Tongue (tissue), 3 donors: ENCODE measurements at places on chromosomes 6 and 20. TPM values are rescaled to one million over a fixed set of nuclear protein-coding genes. Genes with fewer than 3 reads are reported as not detected.

DNA sequence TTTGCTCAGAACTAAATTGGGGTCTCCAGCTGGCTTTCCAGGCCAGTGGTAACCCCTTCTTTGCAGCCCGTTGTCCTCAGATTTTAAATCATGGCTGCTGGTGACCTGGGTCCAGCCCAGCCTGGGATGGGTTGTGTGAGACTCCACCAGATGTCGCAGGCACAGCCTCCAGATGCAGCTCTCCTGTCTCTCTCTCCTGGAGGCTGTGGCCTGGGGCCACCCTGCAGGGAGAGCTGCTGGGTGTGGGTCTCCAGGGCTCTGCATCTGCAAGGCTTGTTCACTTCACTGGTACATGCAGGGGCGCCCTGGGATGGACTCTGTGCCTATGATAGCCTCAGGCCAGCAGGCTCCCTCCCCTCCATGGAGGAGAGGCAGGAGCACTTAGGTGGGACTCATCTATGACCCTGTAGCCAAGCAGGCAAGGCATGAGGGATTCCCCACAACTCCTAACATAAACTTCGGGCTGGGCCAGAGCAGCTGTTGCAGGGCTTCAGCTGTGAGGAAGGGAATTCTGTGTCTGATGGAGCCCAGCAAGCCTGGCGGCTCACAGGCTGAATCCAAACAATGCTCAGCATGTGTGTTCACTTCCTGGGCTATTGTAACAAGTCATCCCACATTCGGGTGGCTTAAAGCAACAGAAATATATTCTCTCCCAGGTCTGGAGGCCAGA is 94.7 kb upstream of the NXT1 start:
- peak; percentile 89 for DNase-seq

GRCh38 chr6:157531986-157532365 is 151.0 kb downstream of the ZDHHC14 start:
- no peak for DNase-seq

GRCh38 chr6:70707893-70708292 is 40.2 kb downstream of the SMAP1 start:
- DNase-seq: no peak

- no peak for DNase-seq
These were observed 80.8 kb upstream of the PTPN1 start for GRCh38 chr20:50429412-50429811.

DNA sequence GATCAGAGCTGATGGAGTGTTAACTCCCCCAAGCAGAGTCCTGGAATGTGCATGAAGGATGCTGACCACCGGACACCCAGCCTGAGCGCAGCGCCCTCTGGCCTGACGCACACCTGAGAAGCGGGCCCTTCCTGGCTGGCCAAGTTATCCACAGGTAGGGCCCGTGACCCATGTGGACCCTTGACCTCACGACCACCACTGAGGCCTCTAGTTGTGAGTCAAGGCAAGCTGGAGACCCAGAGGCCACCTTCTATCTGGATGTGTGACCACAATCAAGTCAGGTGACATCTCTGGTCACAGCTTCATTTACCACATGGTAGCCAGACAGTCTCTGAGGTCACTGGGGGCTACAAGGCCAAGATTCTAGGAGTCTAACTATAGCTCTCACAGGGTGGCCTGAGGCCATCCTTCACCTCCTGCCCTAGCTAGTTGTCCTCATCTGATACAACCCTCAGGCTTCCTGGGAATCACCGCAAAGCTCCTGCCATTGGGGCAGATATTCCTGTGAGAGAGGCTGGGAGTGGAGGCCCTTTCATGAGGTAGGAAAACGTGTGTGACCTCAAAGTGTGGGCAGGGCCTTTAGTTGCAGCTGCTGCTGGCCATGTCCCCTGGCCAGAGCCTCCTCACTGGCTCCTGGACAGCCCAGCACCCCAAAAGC is 53.1 kb downstream of the DSTN start:
- DNase-seq: no peak

- DNase-seq: no peak
These were observed 257.2 kb downstream of the DLL1 start for GRCh38 chr6:170033666-170034065.

DNA sequence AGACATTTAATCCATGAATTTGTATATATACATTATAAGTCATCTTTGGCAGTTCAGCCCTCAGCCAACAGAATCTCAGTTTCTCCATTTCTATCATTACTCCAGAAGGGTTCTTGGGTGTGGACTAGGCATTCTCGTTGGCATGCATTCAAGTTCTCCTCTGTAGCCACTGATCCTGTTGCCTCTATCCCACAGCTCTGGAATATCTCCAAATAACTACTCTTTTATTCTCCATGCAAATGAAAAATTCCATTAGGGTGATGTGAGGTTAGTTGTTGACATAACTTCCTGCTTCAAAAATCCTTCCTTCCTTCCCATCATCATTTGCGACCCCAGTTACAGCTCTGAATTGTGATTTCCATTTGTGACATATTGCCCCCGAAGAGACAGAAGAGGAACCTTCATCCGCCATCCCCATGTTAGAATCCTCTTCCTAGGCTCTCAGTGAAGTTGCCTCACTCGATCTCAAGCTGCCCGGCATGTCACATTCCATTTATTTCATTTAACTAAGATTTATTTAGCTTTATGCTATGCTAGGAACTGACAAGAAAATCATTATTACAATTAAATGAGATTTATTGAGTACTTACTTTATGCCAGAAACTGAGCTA is 93.7 kb upstream of the EDN1 start:
- DNase-seq: peak; percentile 7

GRCh38 chr6:2695454-2696095 is 55.1 kb downstream of the MYLK4 start:
- DNase-seq: peak; percentile 70

- no peak for DNase-seq
These were observed 171.3 kb downstream of the CD83 start for GRCh38 chr6:14288910-14289309.

GRCh38 chr6:75620381-75621304 is 19.0 kb downstream of the SENP6 start:
- no peak for DNase-seq

- peak; percentile 28 for DNase-seq
These were observed 2.0 kb downstream of the SMIM29 start for GRCh38 chr6:34246563-34247391.

DNA sequence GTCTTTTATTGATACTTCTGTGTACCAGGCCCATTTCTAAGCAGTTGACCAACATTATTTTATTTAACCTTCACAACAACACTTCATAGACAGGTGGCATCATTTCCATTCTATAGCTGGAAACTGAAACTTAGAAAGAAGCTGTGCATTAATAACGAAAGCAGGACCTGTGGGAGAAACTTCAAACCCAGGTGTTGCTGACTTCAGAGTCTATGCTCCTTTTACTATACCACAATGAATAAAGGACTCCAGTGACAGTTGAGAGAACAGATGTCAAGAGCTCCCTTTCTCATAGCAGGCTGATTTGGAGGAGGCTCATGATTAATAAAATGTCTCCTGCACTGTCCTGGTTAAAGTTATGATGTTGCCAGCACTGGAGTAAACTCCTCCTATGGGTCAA is 56.6 kb upstream of the POU3F2 start:
- DNase-seq: no peak

DNA sequence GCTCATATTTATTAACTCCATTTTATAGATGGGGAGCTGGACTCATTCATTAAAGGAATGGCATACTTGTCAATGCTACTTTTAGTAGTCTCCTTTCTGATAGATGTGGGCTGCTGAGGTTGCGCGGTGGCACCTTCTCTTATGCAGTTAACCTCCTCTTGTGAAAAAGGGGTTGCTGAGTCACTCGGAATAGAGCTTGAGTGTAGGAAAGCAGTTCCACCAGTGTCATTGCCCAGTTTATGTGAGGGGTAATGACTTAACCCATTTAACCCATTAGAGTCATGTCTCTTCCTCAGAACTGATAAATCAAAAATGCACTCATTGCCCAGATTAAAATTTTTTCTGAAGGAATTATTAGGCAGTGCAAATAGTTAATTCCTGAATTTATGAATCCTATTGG is 6.3 kb downstream of the MAPK14 start:
- no peak for DNase-seq

- DNase-seq: no peak
These were observed 23.8 kb downstream of the ANKS1A start for GRCh38 chr6:34912715-34913464.

DNA sequence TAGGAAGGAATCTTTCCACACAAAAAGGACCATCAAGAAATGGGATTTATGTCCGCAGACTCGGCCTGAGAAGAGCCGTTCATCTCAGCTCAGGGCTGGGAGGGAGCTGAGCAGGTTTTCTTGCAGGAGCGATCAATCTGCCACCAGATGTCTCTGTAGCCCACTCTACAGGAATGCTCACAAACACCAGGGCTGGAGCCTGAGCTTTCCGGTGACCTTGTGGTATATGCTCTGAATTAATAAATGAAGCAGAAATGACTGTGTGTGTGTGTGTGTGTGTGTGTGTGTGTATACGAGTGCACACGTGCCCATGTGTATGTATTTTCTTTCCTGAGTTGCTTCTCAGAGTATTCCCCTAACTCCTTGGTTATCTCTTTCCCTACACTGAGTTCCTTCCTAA is 12.0 kb downstream of the CD83 start:
- peak; percentile 89 for DNase-seq

DNA sequence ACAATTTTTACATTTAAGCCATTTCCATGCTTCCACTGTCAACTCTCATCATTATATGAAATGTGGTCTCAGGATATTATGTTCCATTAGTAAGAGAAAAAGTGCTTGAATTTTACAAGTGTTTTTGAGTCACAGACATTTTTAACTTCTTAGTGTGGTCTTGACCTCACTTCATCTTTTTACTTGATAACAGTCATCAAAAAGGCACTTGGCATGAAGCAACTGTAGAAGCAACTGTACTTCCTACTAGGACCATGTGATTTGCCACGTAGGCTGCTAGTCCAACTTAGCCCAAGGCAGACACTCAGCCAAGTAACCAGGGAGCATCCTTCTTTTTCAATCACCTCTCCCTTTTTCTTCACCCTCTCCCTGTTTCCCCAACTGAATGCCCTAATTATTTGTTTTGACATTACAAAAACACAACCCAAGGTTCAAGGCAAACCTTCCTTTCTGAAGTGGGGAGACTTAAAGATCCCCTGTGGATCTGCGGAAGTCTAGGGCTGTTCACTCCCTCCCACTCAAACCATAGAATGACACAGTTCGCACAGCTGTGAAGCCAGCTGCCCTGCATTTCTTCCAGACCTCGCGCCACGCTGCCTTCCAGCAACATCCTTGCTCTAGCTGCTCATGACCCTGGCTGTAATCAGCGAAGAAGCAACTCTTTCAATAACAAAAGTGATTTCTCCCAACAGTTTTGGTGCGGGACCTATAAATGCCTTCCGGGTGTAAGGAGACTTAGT is 45.0 kb downstream of the PHACTR1 start:
- DNase-seq: no peak

DNA sequence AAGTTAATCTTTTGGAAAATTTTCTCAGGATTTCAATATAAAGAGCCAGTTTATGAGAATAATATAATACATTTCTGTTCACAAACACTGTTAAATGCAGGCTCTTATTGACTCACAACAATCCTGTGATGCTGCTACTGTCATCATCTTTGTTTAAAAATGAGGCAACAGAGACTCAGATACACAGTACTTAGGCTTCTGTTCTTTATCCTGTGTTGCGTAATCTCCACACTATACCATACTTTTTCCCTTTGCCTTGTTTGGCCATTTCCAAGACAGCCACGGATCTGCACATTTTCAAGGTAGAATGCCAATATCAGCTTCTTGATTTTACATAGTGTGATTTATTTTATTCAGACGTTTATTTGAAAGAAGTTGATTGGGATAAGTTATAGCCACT is 699.0 kb upstream of the CITED2 start:
- peak; percentile 25 for DNase-seq

DNA sequence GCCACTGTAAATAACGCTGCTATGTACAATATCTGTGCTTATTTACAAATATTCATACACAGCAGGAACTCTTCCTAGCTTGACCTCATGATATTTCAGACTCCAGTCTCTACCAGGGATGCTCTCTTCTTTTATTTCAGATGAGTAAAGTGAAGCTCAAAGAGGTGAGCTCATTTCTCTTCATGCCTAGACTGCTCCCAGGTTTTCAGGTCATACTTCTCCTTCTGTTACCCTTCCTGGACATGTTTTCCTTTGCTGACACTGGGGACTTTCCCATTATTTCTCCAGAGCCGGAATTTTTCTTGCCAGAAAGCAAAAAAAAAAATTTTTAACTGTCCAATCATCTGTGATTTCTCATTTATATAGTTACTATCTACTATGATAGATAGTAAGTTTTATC is 147.2 kb upstream of the DST start:
- no peak for DNase-seq

- DNase-seq: no peak
These were observed 50.8 kb upstream of the MYLIP start for GRCh38 chr6:16078064-16078463.

DNA sequence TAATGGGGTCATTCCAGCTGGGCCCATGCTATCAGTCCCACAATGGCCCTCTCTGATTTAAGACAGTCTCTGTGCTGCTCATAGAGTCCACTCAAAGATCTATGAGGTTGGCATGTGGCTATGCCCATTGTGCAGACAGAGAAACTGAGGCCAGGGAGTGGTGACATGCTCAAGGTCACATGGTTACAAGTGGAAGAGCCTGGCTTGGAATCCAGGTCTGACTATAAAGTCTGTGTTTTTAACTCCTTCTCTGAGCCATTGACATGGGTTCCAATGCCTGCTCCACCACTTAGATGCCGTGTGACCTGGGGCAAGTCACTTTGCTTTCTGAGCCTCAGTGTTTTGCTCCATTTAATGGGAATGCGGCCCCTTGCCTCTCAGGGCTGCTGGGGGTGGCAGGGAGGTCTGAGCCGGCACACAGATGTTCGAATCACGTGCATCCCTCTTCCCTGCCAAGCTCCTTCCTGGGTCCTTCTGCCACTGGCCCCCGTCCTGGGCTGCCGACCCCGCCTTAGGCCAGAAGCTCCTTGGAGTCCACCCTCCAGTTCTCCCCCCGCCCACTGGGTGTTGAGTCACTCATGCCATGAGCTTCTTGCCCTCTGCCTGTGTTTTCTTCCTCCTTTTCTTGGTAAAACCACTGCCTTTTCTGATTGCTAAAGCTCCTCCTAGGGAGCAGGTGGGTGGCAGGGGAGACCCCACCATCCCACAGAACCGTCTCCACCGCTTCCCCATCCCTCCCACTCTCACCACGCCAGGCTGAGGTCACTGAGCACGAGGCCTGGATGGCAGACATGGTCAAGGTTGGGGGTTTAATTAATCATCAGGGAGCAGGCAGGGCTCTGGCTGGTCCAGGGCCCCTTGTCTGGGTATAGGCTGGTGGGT is 35.7 kb downstream of the CEBPB start:
- no peak for DNase-seq

DNA sequence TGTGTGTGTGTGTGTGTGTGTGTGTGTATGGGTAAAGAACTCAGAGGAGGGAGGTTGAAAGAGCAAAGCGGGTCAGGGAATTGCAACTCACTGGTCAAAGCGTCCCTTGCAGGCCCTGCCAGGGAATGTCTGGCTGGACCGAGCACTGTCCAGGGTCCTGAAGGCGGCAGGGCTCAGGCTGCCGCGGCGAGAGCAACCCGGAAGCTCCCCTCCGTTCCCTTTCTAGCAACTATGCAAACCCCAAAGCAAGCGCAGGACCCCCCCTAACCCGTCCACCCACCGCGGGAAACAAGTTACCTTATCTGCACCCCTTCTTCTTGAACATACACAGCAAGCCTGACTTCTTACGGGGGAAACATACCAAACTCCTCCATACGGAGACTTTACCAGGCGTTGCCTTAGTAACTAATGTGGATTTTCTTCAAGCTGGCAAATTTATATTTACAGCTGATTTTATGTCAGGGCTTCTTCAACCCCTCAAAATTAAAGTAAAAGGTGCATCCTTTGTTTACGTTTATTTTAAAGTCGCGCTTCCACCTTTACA is 538 bp upstream of the GRM1 start:
- peak; percentile 83 for DNase-seq

- DNase-seq: no peak
These were observed 35.3 kb downstream of the RALGAPA2 start for GRCh38 chr20:20677186-20677585.

Gene SCGN
- 0.62 TPM for total RNA-seq

Gene BMP5
- total RNA-seq: 13.5 TPM

Gene MAP1LC3A
- 23.8 TPM for total RNA-seq
